ENCODE measurements at places on chromosomes 1 and 21. TPM values are rescaled to one million over a fixed set of nuclear protein-coding genes. Genes with fewer than 3 reads are reported as not detected.

DNA sequence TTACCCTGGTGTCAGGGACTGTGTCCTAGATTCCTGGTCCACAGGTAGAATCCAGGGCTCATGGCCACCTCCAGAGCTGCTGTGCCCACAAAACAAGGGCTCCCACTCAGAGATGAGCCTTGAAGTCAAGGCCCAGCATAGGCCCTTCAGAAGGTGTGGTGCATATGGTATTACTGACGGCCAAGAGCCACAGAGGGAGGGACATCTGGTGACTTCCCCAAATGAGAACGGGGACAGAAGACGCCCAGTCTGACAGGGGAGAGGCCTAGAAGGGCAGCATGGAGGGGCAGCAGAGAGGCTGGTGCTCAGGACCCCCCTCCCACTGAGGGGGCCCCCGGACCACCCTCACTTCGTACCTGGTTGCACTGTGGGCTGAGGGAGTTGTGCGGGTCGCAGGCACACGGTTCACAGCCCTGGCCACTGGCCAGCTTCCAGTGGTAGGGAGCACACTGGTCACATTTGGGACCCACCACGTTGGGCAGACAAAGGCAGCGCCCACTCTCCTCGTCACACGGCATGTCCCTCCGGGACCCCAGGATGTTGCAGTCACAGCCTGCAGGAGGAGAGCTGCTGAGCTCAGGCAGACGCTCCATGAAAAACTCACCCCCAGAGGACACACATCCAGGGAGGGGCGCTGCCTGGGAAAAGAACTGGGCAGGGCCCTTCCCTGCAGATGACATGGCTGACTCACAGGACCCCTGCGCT, 25.0 kb downstream of the LAMB3 start:
- H3K4me1 ChIP-seq, result peaks cover 19% of the 10 kb centered on the region
- no peaks in the 10 kb centered on the region for H3K27me3 ChIP-seq
- H3K4me3 ChIP-seq, result no peak overlapping the region
- no peak for DNase-seq
- no peaks in the 10 kb centered on the region for H3K36me3 ChIP-seq

DNA sequence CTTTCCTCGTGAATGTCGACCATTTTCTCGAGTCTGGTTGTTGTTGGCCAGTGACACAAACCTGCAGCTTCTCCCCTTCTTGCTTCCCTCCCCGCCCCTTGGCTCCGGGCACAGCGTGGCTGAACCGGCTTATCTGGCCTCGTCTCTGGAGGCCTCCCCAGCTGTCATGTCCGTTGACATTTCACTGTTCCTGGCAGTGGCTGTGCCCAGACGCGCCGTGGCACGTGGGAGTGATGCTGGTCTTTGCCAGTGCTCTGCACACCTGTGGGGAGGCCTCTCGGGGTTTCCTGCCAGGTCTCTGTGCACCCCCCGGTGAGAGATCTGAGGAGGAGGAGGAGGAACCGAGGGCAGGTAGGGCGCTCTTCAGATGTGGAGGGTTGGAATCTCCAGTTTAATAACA, 23.7 kb downstream of the SKI start:
- no peaks in the 10 kb centered on the region for H3K36me3 ChIP-seq
- DNase-seq, result no peak
- H3K4me3 ChIP-seq, result no peak overlapping the region
- peak overlapping the region; percentile 34 for H3K27ac ChIP-seq
- H3K4me1 ChIP-seq, result peaks cover 44% of the 10 kb centered on the region
- no peaks in the 10 kb centered on the region for H3K27me3 ChIP-seq

- DNase-seq, result no peak
- no peaks in the 10 kb centered on the region for H3K36me3 ChIP-seq
- peak overlapping the region; percentile 88 for H3K4me3 ChIP-seq
- H3K27ac ChIP-seq, result no peak overlapping the region
- H3K4me1 ChIP-seq, result no peaks in the 10 kb centered on the region
- H3K27me3 ChIP-seq, result no peaks in the 10 kb centered on the region
Observed at GRCh38 chr1:42768172-42768571, 1.1 kb downstream of the C1orf50 start.

- H3K4me1 ChIP-seq, result peaks cover 3% of the 10 kb centered on the region
- H3K4me3 ChIP-seq, result no peak overlapping the region
- H3K36me3 ChIP-seq, result no peaks in the 10 kb centered on the region
- no peak for DNase-seq
- no peak overlapping the region for H3K27ac ChIP-seq
- H3K27me3 ChIP-seq, result no peaks in the 10 kb centered on the region
Observed at GRCh38 chr1:84732520-84732919, 42.3 kb upstream of the SSX2IP start.

The DENND2C gene
- 5.4 TPM for total RNA-seq

The CFHR1 gene
- total RNA-seq, result 16.0 TPM
